Cerebellum (tissue), 4 donors: ENCODE measurements at places on chromosomes 7 and 10. TPM values are rescaled to one million over a fixed set of nuclear protein-coding genes. Genes with fewer than 3 reads are reported as not detected.

- DNase-seq: no peak
Measured at GRCh38 chr7:131586259-131586658, 29.8 kb upstream of the PODXL start.

GRCh38 chr10:69876286-69876685, 74.6 kb downstream of the COL13A1 start:
- no peak for DNase-seq

DNA sequence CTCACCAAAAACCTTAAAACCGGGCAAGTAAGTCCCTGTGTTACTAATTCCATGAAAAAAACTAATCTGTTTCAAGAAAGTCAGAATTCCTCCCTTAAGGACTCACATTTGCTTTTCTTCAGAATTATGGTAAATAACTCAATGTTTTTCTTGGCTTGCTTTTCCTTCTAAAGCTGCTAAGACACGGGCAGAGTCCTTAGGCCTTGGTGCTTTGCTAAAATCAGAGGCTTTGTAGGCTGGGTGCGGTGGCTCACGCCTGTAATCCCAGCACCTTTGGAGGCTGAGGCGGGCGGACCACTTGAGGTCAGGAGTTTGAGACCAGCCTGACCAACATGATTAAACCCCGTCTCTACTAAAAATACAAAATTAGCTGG, 32.0 kb downstream of the GNA12 start:
- DNase-seq: no peak

GRCh38 chr7:15648461-15648961, 38.0 kb downstream of the MEOX2 start:
- DNase-seq: no peak

DNA sequence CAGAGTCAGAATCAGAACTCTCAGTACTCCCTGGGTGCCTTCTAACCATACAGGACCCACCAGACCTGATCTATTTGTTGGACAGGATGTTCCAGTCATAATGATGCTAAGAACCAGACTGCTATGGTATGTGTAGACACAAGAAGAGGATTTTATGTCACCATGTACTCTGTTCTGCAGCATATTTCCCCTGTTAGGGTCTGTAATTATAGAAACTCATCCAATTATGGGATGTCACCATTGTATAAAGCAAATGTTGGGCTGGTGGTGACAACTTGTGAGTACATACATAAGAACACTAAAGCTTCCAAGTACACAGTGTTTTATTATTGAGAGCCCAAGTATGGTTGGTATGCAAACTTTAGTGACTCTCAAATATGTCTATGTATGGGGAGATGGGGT, 67.1 kb upstream of the AGBL3 start:
- DNase-seq: no peak

- DNase-seq: no peak
Measured at GRCh38 chr7:17041324-17041723, 159.5 kb upstream of the AGR3 start.

DNA sequence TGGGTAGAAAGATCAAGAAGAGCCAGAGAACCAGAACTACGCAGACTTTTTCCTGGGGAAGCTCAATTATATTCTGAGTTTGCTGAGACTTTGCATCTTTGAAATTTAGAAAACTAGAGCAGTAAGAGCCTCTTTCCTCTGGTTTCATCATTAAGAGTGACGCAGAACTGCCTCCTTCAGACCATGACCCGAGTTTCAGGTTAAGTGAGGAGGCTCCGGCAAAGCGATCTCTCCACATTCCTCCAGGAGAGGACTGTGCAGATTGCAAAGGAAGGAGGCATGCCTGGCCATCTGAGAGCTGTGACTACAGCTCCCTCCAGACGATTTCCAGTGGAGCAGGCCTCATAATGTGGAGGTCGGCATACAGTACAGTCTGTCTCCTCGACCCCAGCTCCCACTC, 115.8 kb upstream of the LANCL2 start:
- no peak for DNase-seq

- no peak for DNase-seq
Measured at GRCh38 chr10:70970830-70971229, 82.5 kb upstream of the PCBD1 start.

GRCh38 chr7:47104206-47104549, 477.7 kb downstream of the TNS3 start:
- DNase-seq: no peak

GRCh38 chr10:49827297-49827696, 65.2 kb upstream of the OGDHL start:
- no peak for DNase-seq

DNA sequence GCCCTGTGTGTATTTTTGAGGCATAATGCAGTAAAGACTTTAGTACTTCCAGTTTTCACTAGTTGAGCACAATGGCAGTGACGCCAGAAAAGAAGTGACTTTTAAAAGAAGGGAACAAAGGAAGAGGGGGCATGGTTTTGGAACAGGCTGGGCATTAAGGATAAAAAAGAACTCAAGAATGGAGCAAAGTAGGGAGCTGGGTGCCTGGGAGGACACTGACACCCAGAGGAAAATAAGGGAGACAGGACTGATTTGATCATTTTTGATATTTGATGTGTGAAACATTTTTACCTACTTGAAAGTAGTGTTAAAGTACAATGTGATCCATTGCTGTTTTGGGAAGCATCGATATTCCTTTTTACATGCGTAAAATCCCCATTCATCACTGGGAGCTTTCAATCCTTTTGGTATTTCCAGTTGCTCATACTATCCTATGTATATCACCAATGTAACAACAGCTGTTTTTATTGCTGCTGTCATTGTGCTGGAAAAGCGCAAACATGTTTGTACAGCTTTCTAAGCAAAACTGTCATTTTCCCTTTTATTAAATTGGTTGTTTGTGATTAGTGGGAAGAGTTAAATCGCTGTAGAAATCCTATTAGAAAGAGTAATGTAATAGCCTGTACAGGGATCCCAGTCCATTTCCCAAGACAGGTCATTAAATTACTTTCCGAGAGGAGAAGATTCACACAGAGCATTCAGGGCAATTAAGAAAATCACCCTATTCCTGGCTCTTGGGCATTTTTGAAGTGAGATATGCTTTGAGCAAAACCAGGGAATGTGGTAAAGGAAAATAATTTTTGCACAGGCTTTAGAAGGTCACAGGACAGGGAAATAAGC, 85.2 kb downstream of the ADAM12 start:
- no peak for DNase-seq

- no peak for DNase-seq
Measured at GRCh38 chr7:136528329-136528728, 340.1 kb upstream of the CHRM2 start.

- no peak for DNase-seq
Measured at GRCh38 chr10:79068203-79068561, 584 bp upstream of the ZMIZ1 start.

DNA sequence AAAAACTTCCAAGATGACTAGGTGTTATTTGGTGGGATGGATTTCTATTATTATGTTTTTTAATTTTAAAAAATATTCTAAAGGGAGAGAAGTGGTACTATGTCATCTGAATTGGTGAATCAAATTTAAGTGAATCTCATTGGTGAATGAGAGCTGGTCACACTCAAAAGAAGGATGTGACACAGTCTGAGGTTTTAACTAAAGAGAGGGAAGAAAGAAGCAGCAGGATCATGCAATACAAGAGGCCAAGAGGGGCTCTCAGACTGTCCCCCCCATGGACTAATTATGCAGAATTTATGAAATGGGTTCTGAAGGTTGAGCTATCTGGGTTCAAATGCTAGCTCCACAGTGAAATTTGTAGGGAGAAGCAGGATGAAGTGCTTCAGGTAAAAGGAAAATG, 16.2 kb downstream of the MACC1 start:
- DNase-seq: no peak

DNA sequence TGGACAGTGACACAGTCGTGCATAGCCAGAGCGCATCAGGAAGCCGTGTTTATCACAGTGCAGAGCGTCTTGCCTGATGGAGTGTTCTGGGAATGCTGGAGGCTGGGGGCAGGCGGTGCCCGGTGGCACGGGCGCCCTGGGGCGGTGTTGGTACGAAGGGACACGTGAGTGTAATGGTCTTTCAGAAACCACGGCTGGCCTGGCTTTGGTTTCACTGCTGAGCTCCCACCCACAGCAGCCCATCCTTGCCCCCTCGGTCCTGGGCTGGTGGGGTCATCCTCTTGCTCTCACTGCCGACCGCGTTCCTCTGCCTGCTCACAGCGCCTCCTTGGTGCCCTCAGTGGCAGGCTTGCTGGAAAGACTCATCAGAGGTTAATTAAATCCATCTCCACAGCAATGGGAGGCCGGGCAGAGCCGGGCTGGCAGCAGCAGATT, 50.6 kb downstream of the NKX6-2 start:
- no peak for DNase-seq

- no peak for DNase-seq
Measured at GRCh38 chr10:132148261-132149251, 38.2 kb upstream of the DPYSL4 start.

- no peak for DNase-seq
Measured at GRCh38 chr10:118669020-118669791, 73.8 kb upstream of the PRLHR start.

GRCh38 chr7:25877802-25878789, 273.9 kb upstream of the NFE2L3 start:
- no peak for DNase-seq

DNA sequence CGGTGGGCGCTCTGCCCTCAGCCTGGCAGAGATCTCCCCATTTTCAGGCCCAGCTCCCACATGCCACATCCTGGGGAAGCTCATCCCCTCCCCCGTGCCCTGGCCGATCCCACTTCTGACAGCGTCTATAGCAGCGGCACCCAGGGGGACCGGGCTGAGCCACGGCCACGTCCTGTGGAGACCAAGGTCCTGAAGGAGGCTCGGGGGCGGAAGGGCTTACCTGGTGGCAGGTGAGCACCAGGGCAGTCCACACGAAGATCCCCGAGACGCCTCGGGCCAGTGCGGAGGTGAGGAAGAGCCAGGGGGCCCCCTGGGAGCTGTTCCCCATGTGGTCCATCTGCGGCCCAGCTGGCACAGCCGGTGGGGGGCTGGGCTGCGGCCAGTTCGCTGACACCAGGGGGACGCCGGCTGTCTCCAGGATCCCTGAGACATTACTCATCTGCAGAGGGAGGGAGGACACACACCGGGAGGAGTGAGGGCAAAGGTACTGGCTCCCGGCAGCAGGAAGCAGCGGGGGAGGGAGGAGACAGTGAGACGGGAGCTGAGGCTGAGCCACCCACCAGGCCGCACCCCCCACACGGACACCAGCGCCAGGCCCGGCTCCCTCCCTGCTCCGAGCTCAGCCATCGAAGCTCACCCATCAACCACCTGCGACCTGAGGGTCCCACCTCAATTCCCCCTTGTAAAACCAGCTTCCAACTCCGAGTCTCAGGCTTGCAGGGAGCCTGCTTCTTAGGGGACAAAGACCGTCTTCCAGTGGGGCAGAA, 776 bp downstream of the TMEM184A start:
- no peak for DNase-seq

DNA sequence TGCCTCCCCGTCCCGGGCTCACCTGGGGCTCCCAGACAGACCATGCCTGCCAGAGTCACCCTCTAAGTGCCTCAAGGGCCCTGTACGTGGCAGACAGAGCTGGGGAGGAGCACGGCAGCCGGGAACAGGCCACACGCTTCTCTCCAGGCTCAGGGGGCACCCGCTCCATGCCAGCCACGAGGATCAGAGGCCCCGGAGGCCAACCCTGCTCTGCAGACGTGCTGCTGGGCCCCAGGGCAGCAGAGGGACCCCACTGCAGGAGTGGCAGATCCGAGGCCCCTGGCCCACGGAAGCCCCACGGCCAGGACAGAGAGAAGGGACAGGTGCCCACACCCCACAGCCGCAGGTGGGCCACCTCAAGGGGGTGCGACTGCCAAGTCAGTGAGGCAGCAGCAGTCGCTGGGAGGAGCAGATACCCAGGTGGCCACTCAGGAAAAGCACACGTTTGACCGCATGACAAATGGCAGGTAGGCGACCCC, 58.4 kb upstream of the TNRC18 start:
- DNase-seq: no peak

Gene HNRNPF
- total RNA-seq: 68.7 TPM

Gene IFRD1
- total RNA-seq: 70.8 TPM

Gene ECD
- 25.7 TPM for total RNA-seq

Gene PAX4
- not detected for total RNA-seq

Gene UPK3B
- total RNA-seq: 2.1 TPM

Gene WIPF3
- 2.4 TPM for total RNA-seq

Gene PRPS1L1
- not detected for total RNA-seq
